ENCODE measurements at places on chromosomes 2 and 18.
A peak's percentile ranks its signal among the peaks of the same experiment; 100 is the strongest.

GRCh38 chr2:237405006-237405559, 8.9 kb downstream of the COL6A3 start:
- DNase-seq = peak; percentile 43

GRCh38 chr2:49032126-49032525, 122.2 kb downstream of the FSHR start:
- DNase-seq = no peak

GRCh38 chr2:163664610-163665009, 71.2 kb downstream of the FIGN start:
- peak; percentile 92 for DNase-seq

- DNase-seq = peak; percentile 31
Measured at GRCh38 chr2:120763508-120763907, 27.8 kb downstream of the GLI2 start.

GRCh38 chr2:88090446-88091283, 23.0 kb downstream of the SMYD1 start:
- no peak for DNase-seq

- DNase-seq = no peak
Measured at GRCh38 chr2:33144243-33144642, 197.5 kb downstream of the LTBP1 start.

DNA sequence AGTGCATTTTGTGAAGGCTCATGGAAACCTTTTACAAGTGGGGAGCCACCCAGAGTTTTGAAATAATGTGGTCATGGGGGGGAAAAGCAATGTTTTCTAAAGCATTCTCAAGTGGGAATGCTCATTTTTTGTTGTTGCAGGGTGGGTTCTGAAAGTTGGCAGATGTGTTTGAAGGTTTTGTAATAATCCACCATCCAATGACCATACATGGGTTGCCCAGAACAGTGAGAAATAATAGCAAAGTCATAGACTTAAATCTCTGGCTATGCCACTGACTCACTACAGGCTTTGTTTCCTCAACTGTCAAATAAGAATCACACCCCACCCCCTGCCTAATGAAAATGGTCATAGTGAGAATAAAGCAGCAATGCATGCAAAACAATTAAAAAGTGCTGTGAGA, 2.9 kb downstream of the DSG3 start:
- peak; percentile 7 for DNase-seq

GRCh38 chr2:73642338-73643018, at the start of gene NAT8:
Gene NAT8 (minus strand): TSS chr2:73642422. CDS start chr2:73641628, 794 bp downstream.
- peak; percentile 1 for DNase-seq

- peak; percentile 65 for DNase-seq
Measured at GRCh38 chr2:75602724-75603342, 42.1 kb upstream of the EVA1A start.

GRCh38 chr2:219209236-219210195, 2.9 kb downstream of the ZFAND2B start:
- DNase-seq = no peak

- no peak for DNase-seq
Measured at GRCh38 chr2:167480986-167481309, 592.7 kb downstream of the XIRP2 start.

DNA sequence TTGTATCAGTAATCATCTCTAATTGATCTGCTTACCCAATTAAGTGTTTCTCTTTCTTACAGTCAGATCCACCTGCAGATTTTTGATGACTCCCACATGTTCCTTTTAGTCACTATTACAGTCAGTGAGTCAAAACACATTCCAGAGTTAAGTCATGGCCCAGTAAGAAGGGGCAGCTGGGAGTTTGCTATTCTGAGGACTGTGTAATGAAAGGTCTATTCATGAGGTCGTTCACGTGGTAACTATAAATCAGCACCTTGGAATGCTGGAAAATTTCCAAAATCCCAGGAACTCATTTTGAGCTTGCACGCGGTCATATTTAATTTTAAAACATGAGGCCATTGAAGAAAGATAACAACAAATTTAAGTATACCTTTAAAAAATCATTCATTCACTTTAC, 252.5 kb downstream of the XIRP2 start:
- peak; percentile 99 for DNase-seq

DNA sequence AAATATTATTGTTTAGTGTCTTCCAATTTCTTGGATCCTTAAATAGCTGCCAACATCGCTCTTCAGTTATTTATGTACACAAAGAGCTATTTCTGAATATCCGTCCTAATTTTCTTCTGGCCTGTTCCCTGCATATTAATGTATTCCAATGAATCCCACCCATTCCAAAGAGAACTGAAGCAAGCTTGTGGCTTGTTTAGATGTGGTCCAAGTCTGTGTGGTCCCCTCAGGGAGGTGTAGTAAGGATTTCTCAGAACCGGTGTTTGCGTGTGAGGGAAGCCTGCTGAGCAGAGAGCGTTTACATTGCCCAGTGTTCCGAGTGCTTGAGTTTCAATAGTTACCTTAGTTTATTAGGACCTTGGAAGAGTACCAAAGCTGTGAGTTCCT, 25.1 kb upstream of the IL1R1 start:
- peak; percentile 54 for DNase-seq

DNA sequence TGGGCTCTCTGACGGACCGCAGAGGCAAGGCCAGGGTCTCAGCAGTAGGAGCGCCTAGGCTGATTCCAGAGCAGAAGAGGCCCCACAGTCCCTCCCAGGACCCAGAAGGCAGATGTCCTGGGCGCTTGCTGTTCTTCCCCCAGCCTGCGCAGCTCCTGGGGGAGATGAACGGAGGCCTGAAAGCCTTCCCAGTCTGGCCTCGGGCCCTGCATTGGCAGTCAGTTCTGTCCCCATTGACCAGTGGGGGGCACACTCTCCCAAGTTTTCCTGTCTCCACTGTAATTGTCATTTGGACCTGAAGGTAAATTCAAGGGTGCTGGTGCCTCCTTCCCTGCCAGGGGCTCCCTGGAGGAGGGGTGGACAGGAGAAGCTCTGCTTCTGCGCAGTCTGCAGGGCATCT, 345.7 kb downstream of the CYP26B1 start:
- peak; percentile 77 for DNase-seq

DNA sequence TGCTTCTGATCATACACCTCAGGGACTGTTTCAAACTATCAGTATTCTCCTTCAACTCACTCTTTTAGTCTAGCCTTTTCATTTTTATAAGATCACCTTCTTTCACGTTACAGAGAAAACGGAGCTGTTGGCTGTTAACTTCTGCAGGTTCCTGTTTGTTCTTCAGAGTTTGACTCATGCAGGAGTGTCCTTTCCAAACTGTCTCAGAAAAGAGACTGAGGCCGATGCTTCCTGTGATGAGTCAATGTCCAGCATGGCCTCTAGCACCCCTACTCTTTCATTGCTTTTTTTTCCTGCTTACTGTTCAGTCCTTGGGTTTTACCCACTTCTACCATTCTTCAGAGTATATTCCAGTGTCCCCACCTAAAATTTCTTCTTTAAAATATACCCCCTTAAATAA, 240.8 kb upstream of the RGPD4 start:
- peak; percentile 59 for DNase-seq

- peak; percentile 84 for DNase-seq
Measured at GRCh38 chr2:198314559-198315153, 510.3 kb downstream of the PLCL1 start.

DNA sequence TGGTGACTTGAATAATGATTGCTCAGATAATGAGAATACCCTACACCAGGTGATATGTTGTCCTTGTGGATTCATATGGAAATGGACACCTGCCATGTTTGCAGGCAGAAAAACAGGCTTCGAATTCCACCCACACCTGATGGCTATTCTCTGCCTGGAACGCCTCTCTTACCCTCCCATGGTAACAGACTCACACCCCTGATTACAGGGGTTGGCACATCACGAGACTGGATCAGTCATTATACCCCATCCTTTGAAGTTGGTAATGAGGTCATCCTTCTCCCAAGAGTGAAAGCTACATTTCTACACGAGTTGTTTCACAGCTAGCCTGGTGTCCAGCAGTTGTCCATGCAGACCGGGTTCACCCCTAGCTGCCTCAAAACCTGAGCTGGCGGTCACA, 71.4 kb upstream of the MBOAT2 start:
- no peak for DNase-seq

- peak; percentile 62 for DNase-seq
Measured at GRCh38 chr2:181058378-181059269, 78.2 kb downstream of the UBE2E3 start.

DNA sequence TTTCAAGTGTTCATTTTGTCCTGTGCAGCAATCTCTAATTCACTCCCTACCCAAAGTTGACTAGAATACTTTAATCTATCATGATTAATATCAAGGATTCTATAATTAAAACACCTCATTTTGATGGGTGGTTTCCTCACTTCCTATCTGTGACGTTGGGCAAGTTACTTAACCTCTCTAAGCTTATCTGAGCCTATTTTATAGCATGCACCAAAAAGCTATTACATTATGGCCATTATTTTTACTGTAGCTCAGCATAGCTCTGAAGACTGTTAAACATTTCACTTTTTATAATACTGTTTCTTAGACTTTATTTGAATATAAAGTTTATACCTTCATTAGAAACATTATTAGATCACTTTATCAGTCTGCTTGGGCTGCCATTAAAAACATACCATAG, 579.6 kb upstream of the NXPH2 start:
- no peak for DNase-seq

DNA sequence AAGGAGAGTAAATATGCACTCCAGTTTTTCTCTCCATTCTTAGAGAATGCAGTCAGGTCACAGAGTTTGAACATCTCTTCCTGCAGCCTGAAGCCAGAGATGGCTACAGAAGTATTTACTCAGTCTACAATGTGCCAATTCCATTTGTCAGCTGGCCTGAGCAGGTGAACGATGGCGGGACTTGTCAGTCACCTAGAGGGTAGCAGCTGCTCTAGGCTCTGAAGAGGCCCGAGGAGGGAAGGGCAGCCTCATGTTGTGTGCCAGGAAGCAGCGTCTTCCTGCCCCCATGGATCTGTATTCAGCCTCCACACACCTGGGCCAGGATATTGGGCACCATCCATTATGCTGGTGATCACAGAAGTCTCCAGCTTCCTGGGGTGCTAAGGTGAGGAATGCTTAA, 316.7 kb upstream of the CHAC2 start:
- DNase-seq = no peak

- peak; percentile 90 for DNase-seq
Measured at GRCh38 chr18:9683418-9684396, 24.4 kb upstream of the RAB31 start.

DNA sequence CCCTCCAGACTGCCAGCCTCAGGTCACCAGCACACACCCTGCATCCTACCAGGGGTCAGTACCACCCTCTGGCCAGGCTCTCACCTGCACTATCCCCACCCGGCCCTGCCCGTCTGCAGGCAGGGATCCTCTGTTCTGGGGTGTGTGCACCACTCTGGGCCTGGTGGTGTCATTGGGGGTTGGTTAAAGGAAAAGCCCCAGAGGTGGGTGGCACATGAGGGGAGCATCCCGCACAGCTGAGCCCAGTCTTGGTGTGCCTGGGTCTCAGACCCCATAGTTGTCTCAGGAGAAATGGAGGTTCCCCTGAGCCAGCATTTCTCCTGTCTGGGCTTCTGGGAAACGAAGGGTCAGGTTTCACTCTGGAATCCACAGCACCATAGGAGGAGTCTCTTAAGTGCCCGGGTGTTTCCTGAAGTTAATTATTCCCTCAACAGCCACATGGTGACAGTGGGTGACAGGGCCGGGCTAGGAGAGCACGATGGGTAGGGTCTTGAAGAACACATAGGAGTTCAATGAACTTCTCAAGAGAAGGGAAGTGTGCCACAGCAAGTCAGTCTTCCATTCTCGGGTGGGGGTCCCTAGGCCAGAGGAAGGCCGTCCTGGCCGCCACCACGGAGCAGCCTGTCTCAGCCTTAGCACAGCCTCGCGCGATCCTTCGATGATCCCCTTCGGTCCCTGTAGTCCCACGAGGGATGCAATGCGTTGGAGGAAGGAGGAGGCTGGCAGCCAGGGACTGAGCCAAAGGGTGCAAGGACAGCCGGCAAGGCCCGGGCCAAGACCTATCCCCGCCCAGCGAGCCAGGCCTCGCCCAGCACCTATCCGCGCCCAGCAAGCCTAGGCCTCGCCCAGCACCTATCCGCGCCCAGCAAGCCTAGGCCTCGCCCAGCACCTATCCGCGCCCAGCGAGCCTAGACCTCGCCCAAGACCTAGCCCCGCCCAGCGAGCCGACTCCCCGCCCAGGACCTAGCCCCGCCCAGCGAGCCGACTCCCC, 1.1 kb upstream of the FARP2 start:
- DNase-seq = peak; percentile 82

GRCh38 chr2:138155304-138155703, 191.0 kb downstream of the HNMT start:
- DNase-seq = no peak

GRCh38 chr2:172870396-172870795, 134.8 kb downstream of the RAPGEF4 start:
- DNase-seq = no peak

DNA sequence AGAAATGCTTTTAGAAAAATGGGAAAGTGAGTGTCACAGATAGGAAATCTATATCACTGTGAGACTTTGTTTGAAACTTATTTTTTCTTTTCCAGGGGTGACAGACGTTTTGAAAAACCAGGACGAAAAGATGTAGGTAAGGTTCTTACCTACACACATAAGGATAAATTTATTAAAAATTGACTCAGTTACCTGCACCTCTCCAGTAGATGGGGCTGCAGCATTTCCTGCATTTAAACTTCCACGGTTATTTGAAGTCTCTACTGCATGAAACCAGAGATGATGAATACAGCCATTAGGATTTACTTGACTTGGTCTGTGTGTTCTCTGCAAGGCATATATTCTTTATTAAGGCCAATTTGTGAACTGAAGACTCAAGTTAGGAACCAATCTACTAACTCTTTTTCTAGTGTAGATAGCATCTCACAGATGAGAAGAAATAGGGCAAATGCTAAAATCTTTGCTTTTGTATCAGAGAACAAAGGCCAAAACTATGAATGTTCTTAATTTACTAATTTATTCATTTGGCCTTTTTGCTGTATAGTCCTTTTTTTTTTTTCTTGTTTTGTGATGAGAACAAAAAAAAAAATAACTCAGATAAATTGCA, 15.0 kb downstream of the KCNJ13 start:
- DNase-seq = peak; percentile 78
